Mesenchymal stem cell (in vitro differentiated cells and primary cell): ENCODE measurements at places on chromosomes 3 and 15.

- no peak for DNase-seq
These were observed 1.1 kb downstream of the CASR start for GRCh38 chr3:122184591-122184929.

GRCh38 chr3:195568630-195569029, 15.1 kb downstream of the APOD start:
- no peak for DNase-seq

DNA sequence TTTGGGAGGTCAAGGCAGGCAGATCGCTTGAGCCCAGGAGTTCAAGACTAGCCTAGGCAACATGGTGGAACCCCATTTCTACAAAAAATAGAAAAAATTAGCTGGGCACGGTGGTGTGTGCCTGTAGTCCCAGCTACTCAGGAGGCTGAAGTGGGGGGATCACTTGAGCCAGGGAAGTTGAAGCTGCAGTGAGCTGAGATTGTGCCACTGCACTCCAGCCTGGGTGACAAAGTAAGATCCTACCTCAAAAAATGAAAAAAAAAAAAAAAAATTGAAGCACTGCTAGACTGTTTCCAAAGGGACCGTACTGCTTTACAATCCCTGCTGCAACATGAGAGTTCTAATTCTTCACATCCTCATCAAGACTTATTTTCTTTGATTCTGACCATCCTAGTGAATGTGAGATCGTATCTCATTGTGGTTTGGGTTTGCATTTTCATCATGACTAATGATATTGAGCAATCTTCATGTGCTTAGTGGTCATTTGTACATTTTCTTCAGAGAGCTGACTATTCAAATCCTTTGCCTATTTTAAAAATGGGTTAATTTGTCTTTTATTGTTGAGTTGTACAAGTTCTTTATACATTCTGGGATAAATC, 10.8 kb downstream of the CMTM8 start:
- peak; percentile 89 for DNase-seq

- no peak for DNase-seq
These were observed 66.9 kb downstream of the SLCO2A1 start for GRCh38 chr3:133962849-133963248.

GRCh38 chr15:31476236-31476810, 149.7 kb downstream of the KLF13 start:
- DNase-seq, result no peak

- no peak for DNase-seq
These were observed 74.9 kb upstream of the IQSEC1 start for GRCh38 chr3:13148126-13148525.

DNA sequence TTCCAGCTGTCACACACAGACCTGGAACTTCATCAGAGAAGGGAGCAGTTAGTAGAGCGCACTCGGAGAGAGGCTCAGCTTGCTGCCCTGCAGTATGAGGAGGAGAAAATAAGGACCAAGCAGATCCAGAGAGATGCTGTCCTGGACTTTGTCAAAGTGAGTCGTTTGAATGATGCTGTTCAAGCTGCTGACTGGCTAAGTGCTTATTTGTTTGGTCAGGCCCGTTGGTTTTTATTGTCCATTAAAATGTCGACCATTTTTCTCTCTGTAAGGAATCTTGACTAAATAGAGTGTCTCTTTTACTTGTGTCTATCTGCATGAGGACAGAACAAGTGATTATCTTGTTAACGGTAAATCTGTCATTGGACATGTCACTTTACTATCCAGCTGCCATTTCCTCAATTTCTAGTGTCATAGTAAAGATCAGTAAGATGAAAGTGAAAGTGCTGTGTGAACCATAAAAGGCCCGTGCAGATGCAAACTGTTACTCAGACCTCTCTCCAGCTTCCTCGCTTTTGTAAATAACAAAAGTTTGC, 56.9 kb downstream of the LRCH3 start:
- DNase-seq, result peak; percentile 76

GRCh38 chr3:124797426-124797945, 67.2 kb downstream of the UMPS start:
- no peak for DNase-seq

- DNase-seq, result no peak
These were observed 565.7 kb downstream of the FGF12 start for GRCh38 chr3:192161661-192162060.

DNA sequence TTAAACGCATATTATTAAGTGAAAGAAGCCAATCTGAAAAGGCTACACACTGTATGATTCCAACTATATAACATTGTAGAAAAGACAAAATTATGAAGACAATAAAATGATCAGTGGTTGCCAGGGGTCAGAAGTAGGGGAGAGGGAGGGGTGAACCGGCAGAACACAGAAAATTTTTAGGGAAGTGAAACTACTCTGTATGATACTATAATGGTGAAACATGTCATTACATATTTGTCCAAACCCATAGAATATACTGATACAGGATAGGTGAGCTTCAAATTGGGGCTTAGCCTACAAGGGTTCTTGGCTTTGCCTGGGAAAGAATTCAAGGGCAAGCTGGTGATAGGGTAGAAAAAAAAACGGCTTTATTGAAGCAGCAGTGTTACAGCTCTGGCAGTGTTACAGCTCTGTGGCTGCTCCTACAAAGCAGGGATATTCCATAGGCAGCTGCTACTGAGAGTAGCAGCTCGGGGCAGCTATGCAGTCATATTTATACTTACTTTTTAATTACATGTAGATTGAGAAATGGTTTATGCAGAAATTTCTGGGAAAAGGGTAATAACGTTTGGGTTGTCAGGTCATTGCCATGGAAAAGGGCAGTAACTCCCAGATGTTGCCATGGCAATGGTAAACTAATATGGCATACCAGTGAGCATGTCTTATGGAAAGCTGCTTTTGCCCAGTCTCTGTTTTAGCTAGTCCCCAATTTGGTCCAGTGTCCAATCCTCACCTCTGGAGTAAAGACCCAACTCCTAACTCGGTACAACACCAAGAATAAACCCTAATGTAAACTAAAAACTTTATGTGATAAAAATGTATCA, 125.1 kb upstream of the SLC25A36 start:
- no peak for DNase-seq

- DNase-seq, result no peak
These were observed 168.2 kb upstream of the KCNMB2 start for GRCh38 chr3:178367817-178368617.

DNA sequence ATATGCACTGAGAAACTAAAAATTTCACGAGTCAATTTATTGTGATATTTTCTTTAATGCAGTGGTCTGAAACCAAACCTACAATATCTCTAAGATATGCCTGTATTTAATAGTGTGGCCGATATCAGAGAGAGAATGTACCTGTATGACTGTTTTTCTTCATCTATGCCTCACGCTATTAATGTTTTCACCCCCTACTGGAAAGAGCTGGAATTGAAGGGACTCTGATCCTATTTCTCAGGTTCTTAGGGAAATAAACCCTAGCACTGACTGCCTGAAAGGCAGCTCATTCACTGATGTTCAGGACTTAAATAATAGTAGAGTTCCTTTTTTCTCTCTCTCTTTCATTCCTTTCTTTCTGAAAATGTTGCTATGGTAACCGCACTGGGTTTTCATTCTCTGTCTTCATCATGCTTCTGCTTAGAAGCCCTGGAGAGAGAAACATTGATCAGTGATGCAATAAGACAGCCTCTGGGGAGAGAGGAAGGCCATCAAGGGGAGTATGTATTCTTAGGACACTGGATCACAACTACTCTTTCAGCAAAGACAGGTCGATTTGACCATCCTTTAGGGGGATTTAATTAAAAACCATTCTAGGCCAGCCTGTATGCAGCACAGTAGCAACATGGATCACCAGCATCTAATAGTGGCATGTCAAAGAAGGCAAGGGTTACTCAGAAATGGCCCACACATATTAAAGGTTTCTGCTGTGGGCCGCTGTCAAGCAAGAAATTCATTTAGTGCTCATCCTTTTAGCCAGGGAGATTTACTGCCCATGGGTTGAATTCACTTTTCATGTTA, 1135.7 kb downstream of the IGSF11 start:
- DNase-seq, result no peak

- no peak for DNase-seq
These were observed 76.0 kb downstream of the THSD4 start for GRCh38 chr15:71191296-71191695.

DNA sequence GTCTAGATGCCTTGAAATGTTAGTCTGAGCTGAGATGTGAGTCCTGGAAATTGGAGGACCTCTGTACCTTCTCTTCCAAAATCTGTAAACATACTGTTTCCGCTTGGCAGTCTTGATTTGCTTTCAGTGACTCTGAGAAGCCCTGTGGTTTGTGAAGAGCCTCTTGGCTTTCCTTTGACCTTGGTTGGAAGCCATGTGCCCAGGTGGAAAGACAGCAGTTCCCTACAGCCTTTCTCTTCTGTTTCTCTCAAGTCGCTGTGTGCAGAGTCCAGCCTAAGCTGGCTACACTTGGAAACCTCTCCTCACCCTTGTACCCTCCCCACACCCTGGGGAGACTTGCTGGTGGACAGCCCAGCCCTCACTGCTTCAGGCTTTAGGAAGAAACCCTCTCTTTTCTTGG, 129.8 kb upstream of the CTDSPL start:
- no peak for DNase-seq

GRCh38 chr3:24048843-24049242, 103.8 kb downstream of the NR1D2 start:
- DNase-seq, result peak; percentile 10

GRCh38 chr3:37941608-37942508, 48.7 kb upstream of the VILL start:
- no peak for DNase-seq

- peak; percentile 51 for DNase-seq
These were observed 504 bp downstream of the ABHD2 start for GRCh38 chr15:89088605-89089315.

- DNase-seq, result peak; percentile 68
These were observed 22.9 kb upstream of the THUMPD3 start for GRCh38 chr3:9339761-9340471.

DNA sequence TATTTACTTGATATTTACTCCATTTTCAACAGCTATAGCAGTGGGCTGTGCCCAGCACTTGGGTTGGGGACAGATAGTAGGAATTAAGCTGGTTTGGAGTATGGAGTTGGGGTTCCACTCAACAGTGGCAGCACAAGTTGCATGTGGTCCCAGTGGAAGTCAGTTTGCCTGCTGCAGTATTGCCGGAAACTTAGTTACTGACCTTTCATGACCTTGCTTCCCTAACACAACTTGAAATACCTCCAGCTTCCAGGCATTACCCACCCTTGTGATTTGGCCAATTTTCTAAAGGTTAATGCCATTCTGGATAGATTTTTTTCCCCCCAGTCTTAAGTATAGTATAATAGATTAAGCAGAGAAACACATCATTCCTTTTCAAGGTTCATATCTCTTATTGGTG, 68.0 kb downstream of the BBX start:
- no peak for DNase-seq

GRCh38 chr15:29925227-29926082, 103.2 kb upstream of the TJP1 start:
- peak; percentile 77 for DNase-seq

- DNase-seq, result peak; percentile 60
These were observed 655 bp downstream of the CYFIP1 start for GRCh38 chr15:22979238-22980188.

DNA sequence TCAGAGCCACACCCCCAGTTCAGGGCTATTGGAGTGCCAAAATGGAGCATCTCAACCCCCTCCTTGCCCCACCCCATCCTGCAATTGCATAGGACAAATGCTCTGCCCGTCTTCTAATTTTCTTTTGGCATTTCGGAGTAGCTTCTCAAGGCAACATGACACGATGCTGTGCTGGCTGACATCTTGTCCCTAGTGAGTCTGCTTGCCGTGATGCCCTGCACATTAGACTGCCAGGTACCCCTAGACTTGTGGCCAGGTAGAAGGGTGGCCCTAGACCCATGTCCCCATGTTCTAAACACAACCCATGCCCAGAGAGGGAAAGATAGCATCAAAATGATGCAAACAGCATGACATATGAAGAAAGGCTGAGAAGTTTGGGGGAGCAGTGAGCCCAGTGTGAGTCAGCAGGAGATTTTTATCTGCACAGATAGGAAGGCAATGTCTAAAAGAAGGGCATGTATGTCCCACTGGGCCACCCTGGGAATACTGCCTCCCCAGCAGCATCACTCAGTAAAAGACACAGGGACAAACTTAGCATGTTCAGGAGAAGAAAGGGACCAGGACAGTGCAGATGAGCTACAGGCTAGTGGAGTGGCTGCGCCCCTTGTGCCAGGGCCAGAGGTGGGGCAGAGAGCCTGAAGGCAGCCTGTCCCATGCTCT, 36.8 kb downstream of the CA12 start:
- peak; percentile 40 for DNase-seq

DNA sequence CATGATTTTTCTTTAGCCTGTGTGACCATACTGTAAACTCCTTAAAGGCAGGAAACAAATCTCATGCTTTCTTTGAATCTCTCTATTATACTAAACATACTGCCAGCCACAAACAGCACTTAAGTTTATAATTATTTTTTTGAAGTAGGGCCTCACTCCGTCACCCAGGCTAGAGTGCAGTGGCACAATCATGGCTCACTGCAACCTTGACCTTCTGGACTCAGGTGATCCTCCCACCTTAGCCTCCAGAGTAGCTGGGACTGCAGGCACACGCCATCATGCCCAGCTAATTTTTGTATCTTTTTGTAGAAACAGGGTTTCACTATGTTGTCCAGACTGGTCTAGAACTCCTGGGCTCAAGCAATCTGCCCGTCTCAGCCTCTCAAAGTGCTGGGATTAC, 14.5 kb upstream of the SLITRK3 start:
- DNase-seq, result no peak

GRCh38 chr15:42427429-42428223, 63.3 kb downstream of the ZNF106 start:
- DNase-seq, result no peak

DNA sequence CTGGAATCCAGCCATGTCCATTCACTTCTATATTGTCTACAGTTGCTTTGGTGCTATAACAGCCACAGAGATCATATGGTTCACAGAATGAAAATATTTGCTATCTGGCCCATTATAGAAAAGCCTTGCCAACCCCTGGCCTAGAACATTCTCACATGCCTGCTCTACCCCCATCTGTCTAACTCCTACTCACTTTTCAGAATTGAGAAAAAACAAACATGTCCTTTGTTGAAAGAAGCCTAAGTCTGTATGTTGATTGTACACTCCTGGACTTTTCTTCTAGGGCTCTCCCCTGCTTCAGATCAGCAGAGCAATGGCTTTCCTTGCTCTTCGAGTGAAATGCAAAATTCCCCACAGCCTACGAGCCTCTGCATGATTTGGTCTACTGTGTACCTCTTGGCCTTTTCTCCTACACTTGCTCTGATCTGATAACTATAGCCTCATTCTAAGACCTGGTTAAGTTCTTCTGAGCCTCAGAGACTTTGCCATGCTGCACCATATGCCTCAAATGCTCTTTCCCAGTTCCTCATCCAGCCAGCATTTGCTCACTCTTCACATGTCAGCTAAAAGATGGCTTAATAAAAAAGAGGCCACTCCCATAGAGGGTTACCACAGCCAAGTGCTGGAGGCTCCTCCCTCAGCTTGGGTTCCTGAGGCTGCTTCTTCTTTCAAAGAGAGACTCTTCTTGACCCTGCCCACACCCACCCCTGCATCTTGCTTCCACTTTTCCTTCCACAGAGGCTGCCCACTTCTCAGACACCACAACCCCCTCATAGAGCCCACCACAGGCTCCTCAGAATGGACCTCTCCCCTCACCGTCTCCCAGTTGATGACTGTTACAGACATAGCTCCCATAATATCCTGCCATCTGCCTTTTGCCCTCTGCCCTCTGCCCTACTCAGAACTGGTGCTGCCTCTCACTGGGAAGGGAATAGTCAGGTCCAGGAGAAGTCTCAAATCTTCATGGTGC, 22.9 kb upstream of the DCLK3 start:
- no peak for DNase-seq
